ENCODE measurements at places on chromosomes 4 and X. TPM values are rescaled to one million over a fixed set of nuclear protein-coding genes. Genes with fewer than 3 reads are reported as not detected.

The FGFBP1 gene
- 8.7 TPM for total RNA-seq

DNA sequence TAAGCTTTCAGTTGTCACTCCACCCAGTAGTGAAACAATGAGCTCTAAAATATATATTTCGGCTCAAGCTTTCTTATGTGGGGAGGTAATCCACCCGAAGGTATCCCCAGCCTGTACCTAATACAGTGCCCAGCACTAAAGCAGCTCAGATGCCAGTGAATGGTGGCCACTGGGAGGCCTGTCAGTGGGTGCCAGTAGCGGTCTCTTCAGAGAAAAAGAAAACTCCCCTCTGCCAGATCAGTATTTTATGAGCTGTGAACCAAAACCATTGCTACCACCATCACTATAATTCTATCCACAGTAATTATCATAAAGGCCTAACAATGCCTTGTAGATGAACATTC lies 835 bp upstream of the NFKB1 start:
- no peaks in the 10 kb centered on the region for H3K36me3 ChIP-seq
- peak overlapping the region; percentile 54 for H3K4me3 ChIP-seq
- no peak for DNase-seq

- no peak for DNase-seq
- no peaks in the 10 kb centered on the region for H3K4me1 ChIP-seq
- no peaks in the 10 kb centered on the region for H3K36me3 ChIP-seq
- H3K4me3 ChIP-seq = no peak overlapping the region
- H3K27ac ChIP-seq = no peak overlapping the region
Measured at GRCh38 chrX:11337292-11338009, 44.2 kb downstream of the AMELX start.

The VEGFD gene
- 0.37 TPM for total RNA-seq

The ENPP6 gene
- total RNA-seq = not detected

GRCh38 chrX:150547375-150548115 lies 20.9 kb upstream of the MTM1 start:
- no peak overlapping the region for H3K4me3 ChIP-seq
- H3K27me3 ChIP-seq = no peaks in the 10 kb centered on the region
- DNase-seq = no peak

DNA sequence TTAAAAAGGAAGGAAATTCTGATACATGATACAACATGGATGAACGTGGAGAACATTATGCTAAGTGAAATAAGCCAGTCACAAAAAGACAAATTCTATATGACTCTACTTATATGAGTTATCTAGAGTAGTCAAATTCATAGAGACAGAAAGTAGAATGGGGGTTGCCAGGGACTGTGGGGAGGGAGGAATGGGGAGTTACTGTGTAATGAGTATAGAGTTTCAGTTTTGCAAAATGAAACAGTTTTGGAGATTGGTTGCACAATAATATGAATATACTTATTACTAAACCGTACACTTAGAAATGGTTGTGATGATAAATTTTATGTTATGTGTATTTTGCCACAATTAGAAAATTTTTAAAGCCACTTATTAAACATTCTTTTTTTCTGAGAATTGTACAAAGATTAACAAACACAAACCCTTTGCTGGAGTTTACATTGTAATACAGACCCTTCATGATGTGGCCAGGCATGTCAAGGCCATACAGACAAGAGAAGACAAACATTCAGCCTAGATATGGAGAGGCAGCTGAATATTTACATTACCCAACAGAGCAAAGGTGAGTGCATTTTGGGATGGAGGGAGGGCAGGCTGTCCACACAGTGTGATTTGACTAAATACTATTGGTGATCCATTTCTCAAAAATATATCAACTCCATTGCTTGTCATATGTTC lies 21.2 kb upstream of the GPC3 start:
- no peak overlapping the region for H3K4me3 ChIP-seq
- no peaks in the 10 kb centered on the region for H3K4me1 ChIP-seq
- no peaks in the 10 kb centered on the region for H3K36me3 ChIP-seq
- DNase-seq = no peak

DNA sequence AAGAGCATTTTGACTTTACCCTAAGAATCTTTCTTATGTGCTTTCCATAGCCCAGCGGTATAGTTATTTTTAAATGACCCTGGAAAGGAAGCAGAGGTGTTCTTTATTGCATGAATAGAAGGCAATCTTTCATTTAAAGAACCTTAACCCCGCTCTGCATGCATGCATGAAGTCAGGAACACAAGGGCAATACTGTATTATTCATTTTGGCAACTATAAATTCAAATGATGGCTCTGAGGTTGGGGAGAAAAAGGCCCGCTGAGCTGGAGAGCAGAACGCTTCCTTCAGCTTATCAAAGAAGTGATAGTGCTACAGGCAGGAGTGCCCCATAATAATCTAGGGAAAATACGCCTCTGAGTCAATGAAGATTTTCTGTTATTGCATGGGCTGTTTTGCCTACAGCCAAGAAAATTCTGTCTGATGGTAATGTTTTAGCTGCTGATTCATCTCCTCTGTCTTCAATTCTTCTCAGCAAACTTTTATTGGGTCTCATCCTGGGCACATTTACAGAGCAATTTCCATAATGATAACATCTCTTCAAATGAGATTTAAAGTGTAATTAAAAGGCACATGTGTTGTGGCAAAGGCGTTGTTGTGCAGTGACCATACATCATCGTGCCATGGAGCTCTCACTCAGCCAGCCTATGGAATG lies 452.2 kb upstream of the FTHL17 start:
- no peak for DNase-seq
- no peaks in the 10 kb centered on the region for H3K4me1 ChIP-seq
- H3K4me3 ChIP-seq = no peak overlapping the region
- H3K27me3 ChIP-seq = no peaks in the 10 kb centered on the region
- no peak overlapping the region for H3K27ac ChIP-seq
- no peaks in the 10 kb centered on the region for H3K36me3 ChIP-seq

DNA sequence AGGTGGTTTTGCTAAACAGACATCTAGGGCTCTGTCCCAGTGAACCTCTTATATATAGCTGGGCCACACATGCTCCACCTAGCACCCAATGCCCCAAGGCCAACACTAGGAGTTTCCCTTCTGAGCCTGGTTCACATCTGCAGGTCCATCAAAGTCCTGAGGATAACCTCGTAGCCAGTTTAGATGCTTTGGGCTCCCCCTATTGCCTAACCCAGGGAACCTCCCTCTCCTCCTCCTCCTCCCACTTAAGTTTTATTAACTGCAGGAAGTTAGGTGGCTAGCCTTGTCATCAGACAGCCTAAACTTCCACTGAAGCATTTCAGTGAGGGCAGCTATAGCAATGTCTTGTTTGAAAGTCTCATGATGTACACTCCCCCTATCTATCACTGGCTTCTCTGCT lies 88.0 kb downstream of the GUCY2F start:
- no peaks in the 10 kb centered on the region for H3K4me1 ChIP-seq
- H3K27ac ChIP-seq = no peak overlapping the region
- H3K27me3 ChIP-seq = no peaks in the 10 kb centered on the region
- no peak for DNase-seq
- H3K36me3 ChIP-seq = no peaks in the 10 kb centered on the region
- H3K4me3 ChIP-seq = no peak overlapping the region

The MAGEA1 gene
- total RNA-seq = not detected

GRCh38 chr4:24013668-24014422 lies 124.0 kb upstream of the PPARGC1A start:
- H3K4me1 ChIP-seq = no peaks in the 10 kb centered on the region
- H3K27ac ChIP-seq = no peak overlapping the region
- no peak for DNase-seq
- H3K36me3 ChIP-seq = no peaks in the 10 kb centered on the region
- no peaks in the 10 kb centered on the region for H3K27me3 ChIP-seq
- no peak overlapping the region for H3K4me3 ChIP-seq

- no peaks in the 10 kb centered on the region for H3K27me3 ChIP-seq
- no peak overlapping the region for H3K4me3 ChIP-seq
- no peaks in the 10 kb centered on the region for H3K36me3 ChIP-seq
- H3K27ac ChIP-seq = no peak overlapping the region
Measured at GRCh38 chrX:121666171-121666570, 618.8 kb downstream of the GLUD2 start.

The ASB12 gene
- total RNA-seq = not detected

DNA sequence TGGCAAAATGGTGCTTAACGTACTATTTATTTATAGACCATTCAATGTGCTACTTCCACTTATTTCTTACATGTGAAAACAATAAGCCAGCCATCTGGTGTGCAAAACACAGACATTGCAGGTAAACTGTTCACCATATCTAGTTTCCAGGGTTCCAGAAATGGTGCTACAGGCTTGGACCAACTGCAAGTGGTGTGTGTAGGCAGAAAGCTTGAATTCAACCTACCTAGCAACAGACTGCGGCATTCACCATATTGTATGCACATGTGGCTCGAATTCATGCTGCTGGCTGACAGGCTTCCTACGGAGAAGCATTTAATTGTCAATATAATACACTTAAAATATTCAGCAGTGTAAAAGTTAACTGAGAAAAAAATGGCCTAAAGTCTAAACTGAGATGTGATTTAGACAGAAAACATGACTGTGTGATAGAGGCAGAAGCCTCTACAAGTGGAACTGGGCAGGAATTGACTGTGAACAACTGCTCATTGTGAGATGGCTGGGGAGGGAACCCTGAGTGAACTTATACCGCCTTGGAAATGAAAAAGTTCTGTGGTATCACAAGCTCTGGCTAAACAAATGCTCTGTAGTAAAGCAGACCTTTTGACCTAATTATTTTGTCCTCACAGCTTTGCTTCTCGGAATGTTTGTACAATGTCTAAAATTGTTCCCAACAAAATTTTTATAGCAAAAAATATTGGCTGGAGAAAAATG lies 434.7 kb downstream of the GRIA2 start:
- H3K4me1 ChIP-seq = no peaks in the 10 kb centered on the region
- no peaks in the 10 kb centered on the region for H3K27me3 ChIP-seq
- no peaks in the 10 kb centered on the region for H3K36me3 ChIP-seq
- H3K27ac ChIP-seq = no peak overlapping the region
- no peak overlapping the region for H3K4me3 ChIP-seq

- no peaks in the 10 kb centered on the region for H3K36me3 ChIP-seq
- H3K27ac ChIP-seq = no peak overlapping the region
- H3K4me1 ChIP-seq = no peaks in the 10 kb centered on the region
- no peaks in the 10 kb centered on the region for H3K27me3 ChIP-seq
- no peak for DNase-seq
- H3K4me3 ChIP-seq = no peak overlapping the region
Measured at GRCh38 chrX:8364369-8365141, 100.1 kb upstream of the VCX3B start.

- DNase-seq = peak; percentile 24
- H3K36me3 ChIP-seq = no peaks in the 10 kb centered on the region
- no peaks in the 10 kb centered on the region for H3K4me1 ChIP-seq
- no peak overlapping the region for H3K4me3 ChIP-seq
- no peak overlapping the region for H3K27ac ChIP-seq
- no peaks in the 10 kb centered on the region for H3K27me3 ChIP-seq
Measured at GRCh38 chr4:20313237-20314030, 61.7 kb downstream of the SLIT2 start.

DNA sequence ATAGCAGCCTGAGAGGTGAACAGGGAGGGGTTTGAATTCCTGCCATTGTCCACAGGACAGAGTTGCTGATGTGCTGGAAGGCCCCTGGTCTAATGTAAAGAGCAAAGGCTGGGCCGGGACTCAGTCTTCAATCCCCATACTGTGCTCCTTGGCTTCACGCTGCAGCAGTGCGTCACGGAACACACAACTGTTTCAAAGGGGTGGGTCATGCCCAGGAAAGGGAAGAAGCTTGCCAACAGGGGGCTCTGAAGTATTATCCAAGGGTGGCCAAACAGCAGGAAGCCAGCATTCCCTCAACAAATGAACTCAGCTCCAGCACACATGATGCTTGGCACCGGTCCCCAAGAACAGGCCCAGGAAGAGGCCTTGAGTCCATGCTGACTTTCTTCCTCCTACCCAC lies 122.5 kb downstream of the NFKB1 start:
- no peak overlapping the region for H3K4me3 ChIP-seq
- H3K27me3 ChIP-seq = no peaks in the 10 kb centered on the region
- DNase-seq = peak; percentile 28
- no peak overlapping the region for H3K27ac ChIP-seq
- H3K4me1 ChIP-seq = peaks cover 17% of the 10 kb centered on the region
- H3K36me3 ChIP-seq = no peaks in the 10 kb centered on the region

DNA sequence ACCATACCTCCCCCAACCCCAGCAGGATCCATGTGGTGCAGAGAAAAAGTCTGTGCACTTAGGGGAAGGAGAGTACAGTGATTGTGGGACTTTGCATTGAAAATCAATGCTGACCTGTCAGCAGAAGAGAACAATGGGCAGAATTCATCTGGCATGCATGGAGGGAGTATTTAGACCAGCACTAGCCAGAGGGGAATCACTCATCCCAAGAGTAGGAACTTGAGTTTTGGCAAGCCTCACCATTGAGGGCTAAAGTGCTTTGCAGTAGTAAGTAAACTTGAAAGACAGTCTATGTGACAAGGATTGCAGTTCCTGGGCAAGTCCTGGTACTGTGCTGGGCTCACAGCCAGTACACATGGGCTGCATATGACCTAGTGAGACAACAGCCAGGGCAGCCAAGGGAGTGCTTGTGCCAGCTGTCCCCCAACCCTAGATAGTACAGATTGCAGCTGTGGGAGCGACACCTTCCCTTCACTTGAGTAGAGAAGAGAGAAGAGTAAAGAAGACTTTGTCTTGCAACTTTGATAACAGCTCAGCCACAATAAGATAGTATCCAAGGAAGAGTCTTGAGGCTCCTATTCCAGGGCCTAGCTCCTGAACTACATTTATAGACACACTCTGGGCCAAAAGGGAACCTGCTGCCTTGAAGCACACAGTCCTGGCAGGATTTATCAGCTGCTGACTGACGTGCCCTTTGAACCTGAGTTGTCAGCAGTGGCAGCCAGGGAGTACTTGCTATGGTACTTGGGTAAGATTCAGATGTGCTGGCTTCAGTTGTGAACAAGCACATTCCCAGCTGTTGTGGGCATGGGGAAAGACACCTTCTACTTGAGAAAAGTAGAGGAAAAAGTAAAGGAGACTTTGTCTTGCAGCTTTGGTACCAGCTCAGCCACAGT lies 48.7 kb downstream of the HDX start:
- H3K4me3 ChIP-seq = no peak overlapping the region
- no peak for DNase-seq
- no peaks in the 10 kb centered on the region for H3K4me1 ChIP-seq

DNA sequence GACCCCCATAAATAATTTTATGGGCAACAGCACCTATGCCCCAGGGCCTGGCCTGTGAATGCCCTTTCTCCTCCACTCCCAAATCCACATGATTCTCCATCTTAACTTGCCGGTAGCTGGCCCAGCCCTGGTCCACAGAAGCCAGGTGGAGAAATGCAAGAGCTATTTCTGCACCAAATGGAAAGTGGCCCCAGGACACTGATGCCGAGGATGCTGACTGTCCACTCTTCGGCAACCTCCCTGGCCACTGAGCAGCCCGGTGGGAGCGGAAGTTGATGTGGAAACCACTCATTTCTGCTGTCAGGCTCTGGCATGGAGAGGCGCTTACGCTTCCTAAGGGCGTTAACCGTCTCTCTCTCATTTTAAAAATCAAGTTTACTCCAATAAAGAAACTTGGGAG lies 58.8 kb downstream of the JAKMIP1 start:
- no peak for DNase-seq
- no peaks in the 10 kb centered on the region for H3K4me1 ChIP-seq
- H3K27ac ChIP-seq = no peak overlapping the region
- H3K4me3 ChIP-seq = no peak overlapping the region

The HADH gene
- 30.2 TPM for total RNA-seq

The DCTD gene
- 96.3 TPM for total RNA-seq

The EFHC2 gene
- not detected for total RNA-seq

The GCNA gene
- 0.98 TPM for total RNA-seq

All from HCT116 (cell line).